Activated CD4-positive, CD25-positive, alpha-beta regulatory T cell treated with anti-CD3 and anti-CD28 coated beads, Interleukin-2, amount 50 U/mL, for 24 hours (primary cell): ENCODE measurements at places on chromosomes 6 and 20.

DNA sequence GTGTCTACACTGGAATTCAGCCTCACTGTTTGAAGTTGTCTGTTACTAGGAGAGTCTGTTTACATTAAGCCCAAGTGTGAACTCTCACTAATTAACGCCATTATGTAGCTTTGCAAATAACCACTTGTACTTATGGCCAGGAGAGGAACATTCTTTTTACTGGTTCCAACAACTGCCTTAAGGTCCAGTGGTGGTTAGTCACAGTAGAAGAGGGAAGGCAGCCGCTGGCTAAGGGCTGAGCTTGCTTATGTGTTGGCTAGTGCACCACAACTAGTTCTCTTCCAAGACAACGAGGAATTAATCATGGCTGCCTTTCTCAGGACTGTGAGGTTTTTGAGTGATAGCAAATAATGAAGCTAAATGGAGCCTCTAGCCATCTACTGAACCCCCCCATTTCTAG lies 14.9 kb upstream of the SLC22A23 start:
- no peak for ATAC-seq

DNA sequence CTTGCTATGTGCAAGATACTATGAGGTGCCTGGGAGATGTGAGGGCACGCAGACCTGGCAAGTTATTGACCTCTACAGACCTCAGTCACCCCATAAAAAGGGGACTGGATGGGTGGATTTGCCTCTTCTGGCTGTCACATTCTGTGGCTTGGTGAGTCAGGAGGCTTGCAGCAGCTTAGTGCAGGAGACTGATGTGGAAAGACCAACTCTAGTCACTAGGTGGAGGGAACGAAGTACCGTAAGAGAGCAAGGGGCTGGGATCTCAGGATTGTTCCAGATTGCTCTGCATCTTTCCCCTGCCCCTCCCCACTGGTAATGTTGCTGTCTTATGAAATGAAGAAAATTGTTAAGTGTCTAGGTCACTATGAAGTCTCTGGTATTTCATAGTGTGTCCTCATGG lies 3.3 kb downstream of the MAPRE1 start:
- no peak for ATAC-seq

- no peak for ATAC-seq
These were observed 6.5 kb upstream of the NPBWR2 start for GRCh38 chr20:64113796-64114355.

GRCh38 chr6:52529311-52529710 lies 47.5 kb downstream of the TRAM2 start:
- no peak for ATAC-seq

GRCh38 chr6:11054722-11055121 lies 10.6 kb upstream of the ELOVL2 start:
- no peak for ATAC-seq

DNA sequence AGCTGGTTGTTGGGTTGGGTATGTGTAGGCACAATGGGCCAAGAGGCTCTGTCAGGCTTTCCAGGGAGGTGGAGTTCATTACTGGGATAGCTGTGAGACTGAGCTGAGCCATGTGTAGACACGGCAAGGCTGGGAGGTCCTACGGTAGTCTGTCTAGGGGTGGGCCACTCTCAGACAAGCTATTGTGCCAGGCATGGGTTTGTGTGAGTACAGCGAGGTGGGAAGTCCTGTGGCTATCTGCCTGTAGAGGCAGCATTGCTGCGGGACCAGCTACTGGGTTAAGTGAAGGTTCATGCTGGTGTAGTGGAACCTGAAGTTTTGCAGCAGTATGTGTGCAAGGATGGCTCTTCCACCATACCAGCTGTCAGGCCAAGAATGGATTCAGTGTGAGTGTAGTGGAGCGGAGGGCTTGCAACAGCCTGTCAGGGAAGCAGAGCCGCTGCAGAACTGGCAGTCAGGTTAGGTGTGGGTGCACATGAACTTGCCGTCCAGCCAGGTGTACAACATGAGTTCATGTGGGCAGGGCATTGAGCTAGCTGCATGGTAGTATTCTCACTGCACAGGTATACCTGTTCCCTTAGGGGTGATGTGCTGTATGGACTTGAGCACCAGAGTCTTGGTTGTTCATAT lies 78.0 kb upstream of the CENPW start:
- no peak for ATAC-seq
